ENCODE measurements at places on chromosomes 16 and 17. TPM values are rescaled to one million over a fixed set of nuclear protein-coding genes. Genes with fewer than 3 reads are reported as not detected.

- no peaks in the 10 kb centered on the region for H3K27me3 ChIP-seq
- peak overlapping the region; percentile 60 for H3K27ac ChIP-seq
- no peak overlapping the region for H3K4me3 ChIP-seq
These were observed 17.7 kb downstream of the VASN start for GRCh38 chr16:4389051-4389955.

GRCh38 chr17:64507413-64507782 is 621 bp downstream of the CEP95 start:
- peaks cover 63% of the 10 kb centered on the region for H3K36me3 ChIP-seq
- H3K27me3 ChIP-seq = no peaks in the 10 kb centered on the region
- peak overlapping the region; percentile 100 for H3K27ac ChIP-seq

DNA sequence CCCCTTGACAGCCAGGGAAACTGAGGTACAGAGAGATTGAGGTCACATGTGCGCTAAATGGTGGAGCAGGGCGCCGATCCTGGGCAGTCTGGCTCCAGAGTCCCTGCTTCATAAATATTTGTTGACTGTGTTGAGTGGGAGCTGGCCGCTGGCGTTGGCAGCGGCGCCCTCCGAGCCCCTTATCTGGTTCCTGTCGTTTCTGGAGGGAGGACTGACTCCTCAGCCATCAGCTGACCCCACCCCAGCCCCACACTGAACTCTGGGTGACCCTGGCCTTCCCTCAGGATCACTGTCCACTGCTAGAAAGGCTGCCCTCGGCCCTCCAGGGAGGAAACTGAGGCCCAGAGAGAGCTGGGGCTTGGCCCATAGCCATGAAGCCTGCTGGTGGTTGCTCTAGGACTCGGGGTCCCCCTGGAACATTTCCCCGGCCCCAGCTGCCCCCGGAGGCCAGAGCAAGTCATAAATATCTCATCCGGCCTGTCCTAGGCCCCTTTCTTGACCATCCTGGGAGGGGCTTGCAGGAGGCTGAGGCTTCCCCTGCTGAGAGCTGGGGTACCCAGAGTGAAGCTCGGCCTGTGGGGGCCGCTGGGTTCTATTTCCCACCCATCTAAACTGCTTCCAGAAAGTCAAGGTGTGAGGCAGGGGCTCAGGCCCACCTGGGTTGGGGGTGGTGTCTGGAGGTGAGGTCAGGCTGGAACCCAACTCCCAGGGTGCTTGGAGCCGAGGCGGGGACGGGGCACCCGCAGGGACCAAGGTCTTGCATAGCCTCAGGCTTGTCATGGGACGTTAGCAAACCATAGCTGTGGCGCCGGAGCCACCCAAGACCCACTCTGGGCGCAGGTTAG is 51.7 kb upstream of the GSE1 start:
- no peak for DNase-seq
- H3K4me3 ChIP-seq = no peak overlapping the region
- H3K27ac ChIP-seq = peak overlapping the region; percentile 55
- H3K4me1 ChIP-seq = peaks cover 80% of the 10 kb centered on the region

Gene SAMD14
- total RNA-seq = 21.5 TPM

DNA sequence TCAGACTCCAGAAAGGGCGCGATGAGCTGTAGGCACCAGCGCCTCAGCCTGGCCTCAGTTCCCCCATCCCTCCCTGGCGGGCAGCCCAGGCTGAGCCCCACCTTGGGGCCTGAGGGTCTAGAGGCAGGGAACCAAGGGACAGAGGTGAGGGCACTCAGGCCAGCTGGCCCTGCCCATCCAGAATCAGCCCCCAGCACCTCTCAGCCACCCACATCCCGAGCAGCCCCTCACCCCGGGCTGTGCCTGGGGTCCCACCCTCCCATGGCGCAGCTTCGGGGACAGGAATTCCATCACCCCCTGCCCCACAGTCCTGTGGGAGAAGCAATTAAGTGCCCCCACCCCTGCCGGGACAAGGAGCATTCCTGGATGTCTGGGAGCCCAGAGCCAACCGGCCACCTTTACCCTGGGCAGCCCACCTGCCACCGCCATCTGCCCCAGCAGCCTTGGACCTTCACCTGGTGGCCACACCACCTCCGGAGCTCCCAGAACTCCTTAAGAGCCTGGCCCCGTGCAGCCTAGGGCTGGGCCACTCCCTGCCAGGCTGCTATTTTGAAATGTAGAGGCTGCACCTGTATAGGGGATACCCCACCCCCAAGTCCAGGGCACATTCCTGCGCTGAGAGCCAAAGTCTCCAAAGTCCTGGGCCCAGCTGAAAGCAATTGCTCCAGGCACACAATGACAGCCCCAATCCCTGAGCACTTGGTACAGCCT is 33.7 kb upstream of the PVALEF start:
- DNase-seq = peak; percentile 89
- no peaks in the 10 kb centered on the region for H3K4me1 ChIP-seq
- peak overlapping the region; percentile 82 for H3K27ac ChIP-seq
- peak overlapping the region; percentile 48 for H3K4me3 ChIP-seq
- H3K36me3 ChIP-seq = no peaks in the 10 kb centered on the region

DNA sequence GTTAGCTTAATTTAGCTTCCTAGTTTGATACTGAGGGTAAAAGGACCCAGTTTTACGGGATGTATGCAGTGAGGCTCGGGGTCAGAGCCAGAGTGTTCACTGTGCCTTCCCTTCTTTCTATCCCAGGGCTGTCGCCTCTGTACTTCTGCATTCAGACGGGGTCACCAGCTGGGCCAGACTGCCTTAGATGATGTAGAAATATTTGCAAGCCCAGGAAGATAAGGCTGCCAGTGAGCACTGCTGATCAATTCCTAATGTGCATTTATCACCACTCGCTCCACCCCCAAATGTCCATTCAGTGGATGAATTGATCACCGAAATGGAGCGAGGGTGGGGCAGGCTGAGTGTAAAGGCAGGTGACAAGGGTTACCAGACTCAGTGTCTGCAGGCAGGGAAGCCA is 9.1 kb downstream of the SHISA6 start:
- no peak overlapping the region for H3K27ac ChIP-seq
- peaks cover 9% of the 10 kb centered on the region for H3K27me3 ChIP-seq
- no peak overlapping the region for H3K4me3 ChIP-seq
- no peaks in the 10 kb centered on the region for H3K4me1 ChIP-seq
- no peaks in the 10 kb centered on the region for H3K36me3 ChIP-seq

- H3K4me3 ChIP-seq = peak overlapping the region; percentile 90
- H3K27ac ChIP-seq = peak overlapping the region; percentile 81
- peaks cover 16% of the 10 kb centered on the region for H3K4me1 ChIP-seq
- peaks cover 6% of the 10 kb centered on the region for H3K27me3 ChIP-seq
- no peak for DNase-seq
These were observed 825 bp downstream of the RPTOR start for GRCh38 chr17:80545499-80545826.

Gene SLC6A4
- 72.9 TPM for total RNA-seq

Gene CCL13
- 10.2 TPM for total RNA-seq

DNA sequence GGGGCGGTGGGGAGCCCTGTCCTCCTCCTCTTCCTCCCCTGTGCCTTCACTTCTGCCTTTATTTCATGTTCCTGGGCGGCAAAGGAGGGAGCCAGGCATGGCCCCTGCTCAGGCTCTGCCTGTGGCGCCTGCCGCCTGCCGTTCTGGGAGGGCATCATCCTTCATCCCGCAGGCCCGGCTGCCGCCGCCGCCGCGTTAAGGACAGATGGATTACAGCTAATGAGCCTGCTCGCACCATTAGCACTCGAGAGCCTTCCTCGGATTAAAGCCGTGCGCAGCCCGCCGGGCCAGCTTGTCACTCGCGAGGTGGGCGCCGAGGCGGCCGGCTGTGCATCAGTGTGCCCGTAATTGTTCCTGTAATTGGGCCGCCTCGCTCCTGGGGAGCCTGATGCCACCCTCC is 127.7 kb upstream of the GSE1 start:
- no peak overlapping the region for H3K4me3 ChIP-seq
- no peaks in the 10 kb centered on the region for H3K36me3 ChIP-seq
- H3K27me3 ChIP-seq = no peaks in the 10 kb centered on the region
- DNase-seq = no peak
- H3K4me1 ChIP-seq = no peaks in the 10 kb centered on the region

DNA sequence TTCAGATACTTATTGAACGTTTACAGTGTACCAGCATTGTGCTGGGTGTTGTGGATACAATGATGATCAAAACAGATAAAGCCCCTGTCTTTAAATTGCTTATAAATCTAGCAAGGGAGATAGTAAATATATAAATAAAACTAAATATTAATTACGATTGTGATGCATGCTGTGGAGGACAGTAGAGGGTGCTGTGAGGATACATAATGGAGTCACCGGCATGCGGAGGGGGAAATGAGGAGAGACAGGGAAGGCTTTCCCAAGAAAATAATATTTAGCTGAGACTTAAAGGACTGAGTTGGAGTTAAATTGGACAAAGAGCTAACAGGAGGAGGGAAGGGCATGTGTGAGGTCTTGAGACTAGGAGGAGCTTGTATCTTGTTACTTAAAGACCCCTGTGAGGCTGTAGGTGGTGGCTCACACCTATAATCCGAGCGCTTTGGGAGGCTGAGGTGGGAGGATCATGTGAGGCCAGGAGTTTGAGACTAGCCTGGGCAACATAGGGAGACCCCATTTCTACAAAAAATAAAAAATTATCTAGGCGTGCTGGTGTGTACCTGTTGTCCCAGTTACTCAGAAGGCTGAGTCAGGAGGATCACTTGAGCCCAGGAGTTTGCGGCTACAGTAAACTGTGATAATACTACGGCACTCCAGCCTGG is 2.4 kb downstream of the DHRS7B start:
- no peak overlapping the region for H3K27ac ChIP-seq
- peaks cover 24% of the 10 kb centered on the region for H3K4me1 ChIP-seq
- H3K27me3 ChIP-seq = no peaks in the 10 kb centered on the region
- H3K4me3 ChIP-seq = no peak overlapping the region

Gene HNF1B
- 19.8 TPM for total RNA-seq

Gene LRRC37B
- total RNA-seq = 15.8 TPM

DNA sequence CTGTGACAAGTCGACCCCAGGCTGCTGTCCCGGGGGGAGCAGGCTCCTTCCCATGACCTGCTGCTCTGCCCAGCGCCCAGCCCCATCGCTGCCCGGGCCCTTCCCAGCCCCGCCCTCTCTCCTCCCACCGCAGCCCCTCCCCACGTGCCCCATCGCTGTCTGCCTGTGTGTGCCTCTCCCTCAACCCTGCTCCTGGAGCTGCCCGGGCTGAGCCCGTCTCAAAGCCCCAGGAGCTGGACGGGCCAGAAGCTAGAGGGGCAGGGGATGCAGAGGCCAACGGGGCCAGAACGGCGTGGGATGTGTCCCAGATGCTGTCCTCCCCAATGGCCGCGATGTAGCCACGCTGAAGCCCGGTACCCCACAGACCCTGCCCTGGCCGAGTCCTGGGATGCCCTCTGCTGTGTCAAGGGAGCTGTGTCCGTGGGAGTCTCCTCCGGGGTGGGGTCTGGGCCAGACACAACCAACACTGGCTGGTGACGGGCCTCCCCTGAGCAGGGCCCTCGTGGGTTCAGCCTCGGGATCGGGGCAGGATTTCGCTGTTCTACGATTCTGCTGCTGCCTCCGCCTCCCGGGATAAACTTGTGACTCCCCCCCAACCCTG is 118.2 kb upstream of the ZNF750 start:
- H3K27ac ChIP-seq = no peak overlapping the region
- H3K4me3 ChIP-seq = no peak overlapping the region
- DNase-seq = peak; percentile 58
- no peaks in the 10 kb centered on the region for H3K36me3 ChIP-seq
- no peaks in the 10 kb centered on the region for H3K27me3 ChIP-seq
- peaks cover 3% of the 10 kb centered on the region for H3K4me1 ChIP-seq

DNA sequence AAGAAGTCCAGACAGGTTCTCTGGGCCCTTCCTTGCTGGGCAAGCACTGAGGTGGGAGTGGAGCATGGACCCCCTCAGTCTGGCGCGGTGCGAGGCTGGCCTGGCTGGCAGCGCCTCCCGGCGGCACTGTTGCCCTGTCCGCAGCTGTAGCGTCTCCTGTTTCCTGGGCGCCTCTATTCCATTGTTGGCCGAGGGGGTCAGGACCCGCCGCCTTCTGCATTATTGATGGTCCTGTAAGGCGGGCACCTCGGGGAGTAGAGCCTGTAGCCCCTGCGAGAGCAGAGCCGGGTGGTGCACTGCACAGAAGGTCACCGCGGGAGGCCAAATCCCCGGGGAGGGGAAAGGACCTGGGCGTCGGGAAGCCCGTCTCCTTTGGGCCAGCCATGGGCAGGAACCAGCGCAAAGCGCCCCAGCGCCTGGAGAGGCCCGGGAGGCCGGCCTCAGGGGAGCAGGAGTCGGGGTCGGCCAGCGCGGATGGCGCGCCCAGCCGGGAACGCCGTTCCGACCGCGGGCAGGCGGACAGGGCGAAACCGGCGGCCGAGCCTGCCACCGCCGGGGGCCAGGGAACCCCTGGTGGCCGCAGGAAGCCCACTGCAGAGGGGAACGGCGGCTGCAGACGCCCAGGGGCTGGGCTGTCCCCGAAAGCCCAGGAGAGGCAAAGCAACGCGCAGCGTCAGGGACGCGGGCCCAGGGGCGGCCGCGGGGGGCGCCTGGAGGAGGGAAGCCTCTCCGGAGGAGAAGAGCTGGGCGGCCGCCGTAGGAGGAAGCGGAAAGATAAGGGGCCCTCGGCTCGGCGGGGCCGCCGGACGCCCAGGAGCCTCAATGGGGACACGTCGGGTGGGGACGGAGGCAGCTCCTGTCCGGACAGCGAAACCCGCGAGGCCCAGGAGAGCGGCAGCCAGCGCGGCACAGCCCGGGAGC is at the start of gene MYO15B:
MYO15B (plus strand) TSS at position 126 of the 921 bp plus-strand sequence; CDS start at position 384, 258 bp downstream.
- peak within 1 kb of the TSS; percentile 96 for H3K27ac ChIP-seq
- no peaks in the 10 kb centered on the region for H3K27me3 ChIP-seq
- peak; percentile 88 for DNase-seq

GRCh38 chr17:74231928-74232907 is 18.8 kb downstream of the TTYH2 start:
- peaks cover 4% of the 10 kb centered on the region for H3K4me1 ChIP-seq
- no peaks in the 10 kb centered on the region for H3K36me3 ChIP-seq
- no peak overlapping the region for H3K27ac ChIP-seq
- H3K4me3 ChIP-seq = no peak overlapping the region
- no peaks in the 10 kb centered on the region for H3K27me3 ChIP-seq

DNA sequence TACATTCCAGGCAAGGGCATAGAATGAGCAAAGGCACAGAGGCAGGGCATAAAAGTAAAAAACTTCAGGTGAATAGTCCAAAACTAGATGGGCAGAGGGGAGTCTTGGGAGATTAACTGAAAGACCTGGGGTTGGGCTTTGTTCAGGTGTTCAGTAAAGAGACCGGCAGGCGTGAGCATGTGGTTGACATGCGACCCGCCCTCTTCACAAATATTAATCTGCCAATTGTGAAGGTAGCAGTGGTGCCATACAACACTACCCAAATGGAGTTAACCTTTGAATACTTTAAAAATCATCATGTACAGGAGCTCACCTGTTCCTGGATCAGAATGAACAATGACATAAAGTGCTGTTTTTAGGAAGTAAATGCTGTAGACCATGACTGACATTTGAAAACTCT is 225.5 kb downstream of the LGALS9B start:
- H3K27me3 ChIP-seq = no peaks in the 10 kb centered on the region
- H3K36me3 ChIP-seq = no peaks in the 10 kb centered on the region
- no peak for DNase-seq
- no peak overlapping the region for H3K4me3 ChIP-seq
- H3K4me1 ChIP-seq = no peaks in the 10 kb centered on the region

DNA sequence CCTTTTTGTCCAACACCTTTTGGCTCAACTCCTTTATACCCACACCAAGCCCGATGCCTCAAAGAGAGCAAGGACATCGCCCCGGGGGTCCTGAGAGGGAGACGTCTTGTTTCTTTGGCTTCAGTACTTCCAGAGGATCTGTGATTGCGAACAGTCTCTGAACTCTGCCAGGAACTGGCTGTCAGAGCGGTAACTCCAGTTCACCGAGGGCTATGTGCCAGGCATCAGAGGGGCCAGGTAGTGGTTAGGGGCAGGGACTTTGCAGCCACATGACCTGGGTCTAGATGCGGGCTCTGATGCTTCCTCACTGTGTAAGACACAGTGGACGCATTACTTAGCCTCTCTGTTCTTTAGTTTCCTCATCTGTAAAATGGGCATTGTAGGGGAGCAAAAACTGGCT is 21.6 kb downstream of the LLGL2 start:
- H3K36me3 ChIP-seq = no peaks in the 10 kb centered on the region
- no peak overlapping the region for H3K27ac ChIP-seq
- H3K4me1 ChIP-seq = no peaks in the 10 kb centered on the region
- DNase-seq = no peak
